DMS 273 treated with DMSO at 0.1 percent for 48 hours (cell line): ENCODE measurements at places on chromosomes 3 and 15.

DNA sequence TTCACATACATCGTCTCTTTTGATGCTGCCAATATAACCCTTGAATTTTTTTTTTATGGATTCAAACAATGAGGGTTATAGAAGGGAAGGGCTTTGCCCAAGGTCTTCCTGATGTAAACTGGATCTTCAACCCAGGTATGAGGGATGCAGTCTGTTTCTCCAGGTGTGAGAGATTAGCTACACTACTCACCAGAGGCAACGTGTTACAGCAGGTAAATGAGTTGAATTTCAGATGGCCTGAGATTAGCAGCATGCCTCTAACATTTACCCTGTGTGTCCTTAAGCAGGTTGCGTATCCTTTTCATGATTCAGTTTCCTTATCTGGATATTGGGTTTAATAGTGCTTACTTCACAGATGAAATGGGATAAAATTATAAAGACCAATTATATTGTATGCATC lies 1.9 kb downstream of the RTP4 start:
- no peak for DNase-seq

DNA sequence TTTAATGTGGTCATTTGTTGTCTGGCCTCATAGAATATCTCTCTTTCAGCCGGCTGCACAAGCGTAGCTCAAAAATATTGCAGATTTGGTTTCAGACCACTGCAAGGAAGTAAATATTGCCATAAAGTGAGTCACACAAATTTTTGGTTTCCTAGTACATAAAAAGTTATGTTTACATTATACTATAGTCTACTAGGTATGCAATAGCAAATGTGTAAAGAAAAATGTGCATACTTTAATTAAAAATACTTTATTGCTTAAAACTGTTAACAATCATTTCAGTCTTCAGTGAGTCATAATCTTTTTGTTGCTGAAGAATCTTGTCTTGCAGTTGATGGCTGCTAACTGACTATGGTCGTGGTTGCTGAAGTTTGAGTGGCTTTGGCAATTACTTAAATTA lies 425.1 kb upstream of the ROBO1 start:
- no peak for DNase-seq

DNA sequence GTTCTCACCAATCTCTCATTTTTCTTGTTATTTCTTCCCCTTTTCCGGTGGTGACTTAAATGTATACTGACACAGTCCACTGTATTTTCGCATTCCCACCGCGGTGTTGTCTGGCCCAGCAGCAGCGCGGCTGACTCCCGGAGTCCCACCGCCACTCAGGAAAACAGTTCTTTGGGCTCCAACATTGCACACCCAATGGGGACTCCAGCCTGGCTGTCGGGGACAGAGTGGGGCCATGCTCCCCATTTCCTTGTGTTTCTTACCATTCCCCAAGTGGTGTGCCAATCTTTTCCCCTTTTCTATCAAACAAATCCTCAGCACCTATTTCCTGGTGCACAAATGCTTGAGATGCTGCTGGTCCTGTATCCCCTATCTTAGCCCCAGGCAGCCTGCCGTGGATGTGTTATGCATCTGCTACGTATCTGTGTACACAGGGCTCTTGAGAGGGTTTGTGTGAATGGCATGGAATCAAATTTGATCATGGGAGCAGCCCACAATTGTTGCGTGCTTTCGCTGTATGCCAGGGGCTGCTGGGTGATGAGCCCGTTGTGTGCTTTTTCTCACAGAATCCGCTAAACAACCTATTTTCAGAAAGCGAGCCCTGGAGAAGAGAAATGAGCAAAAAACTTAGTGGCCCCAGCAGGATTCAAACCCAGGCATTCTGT lies 219.1 kb upstream of the RGMA start:
- no peak for DNase-seq

GRCh38 chr3:178382449-178383061 lies 153.7 kb upstream of the KCNMB2 start:
- DNase-seq, result no peak

DNA sequence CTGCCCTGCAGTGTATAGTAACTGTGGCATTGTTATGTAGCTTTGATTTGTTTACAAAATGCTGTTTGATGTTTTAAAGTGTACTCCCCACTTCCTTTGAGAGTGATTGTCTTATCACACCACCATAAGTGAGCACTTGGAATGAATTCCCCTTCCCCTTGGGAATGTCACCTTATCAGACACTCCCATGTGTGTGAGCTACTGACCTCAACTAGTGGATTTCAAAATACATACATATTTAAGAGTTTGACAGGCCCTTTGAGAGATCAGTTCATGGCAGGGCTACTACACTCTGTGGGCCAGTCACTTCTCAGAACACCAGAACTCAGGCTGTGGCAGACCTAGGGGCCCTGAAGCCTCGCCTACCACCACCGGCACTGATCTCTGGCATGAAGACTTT lies 547.6 kb downstream of the NR2F2 start:
- DNase-seq, result no peak

GRCh38 chr3:190166948-190167347 lies 46.3 kb upstream of the P3H2 start:
- no peak for DNase-seq

- DNase-seq, result no peak
These were observed 4.6 kb downstream of the SKOR1 start for GRCh38 chr15:67829647-67830504.

GRCh38 chr15:57572468-57572867 lies 19.2 kb upstream of the MYZAP start:
- DNase-seq, result no peak

GRCh38 chr3:62332835-62333244 lies 40.5 kb downstream of the FEZF2 start:
- DNase-seq, result no peak

DNA sequence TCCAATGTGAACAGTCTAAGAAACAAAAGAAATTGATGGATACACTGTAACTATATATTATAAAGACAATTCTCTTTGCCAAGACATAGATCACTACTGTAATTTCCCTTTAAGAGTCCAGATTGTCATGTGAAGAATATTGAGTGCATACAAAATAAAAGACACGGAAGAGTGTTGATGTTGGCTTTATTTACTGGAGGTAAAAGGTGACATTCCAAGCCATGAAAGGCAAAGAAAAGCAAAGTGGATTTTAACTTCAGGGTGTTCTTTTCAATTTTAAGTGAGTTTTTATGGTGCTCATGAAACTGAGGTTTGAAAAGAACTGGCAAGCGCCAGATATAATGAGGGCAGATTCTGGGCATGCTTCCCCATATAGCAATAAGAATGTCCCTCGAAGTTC lies 529.3 kb downstream of the MECOM start:
- DNase-seq, result no peak

GRCh38 chr15:48954538-48954937 lies 9.2 kb downstream of the SHC4 start:
- DNase-seq, result no peak

DNA sequence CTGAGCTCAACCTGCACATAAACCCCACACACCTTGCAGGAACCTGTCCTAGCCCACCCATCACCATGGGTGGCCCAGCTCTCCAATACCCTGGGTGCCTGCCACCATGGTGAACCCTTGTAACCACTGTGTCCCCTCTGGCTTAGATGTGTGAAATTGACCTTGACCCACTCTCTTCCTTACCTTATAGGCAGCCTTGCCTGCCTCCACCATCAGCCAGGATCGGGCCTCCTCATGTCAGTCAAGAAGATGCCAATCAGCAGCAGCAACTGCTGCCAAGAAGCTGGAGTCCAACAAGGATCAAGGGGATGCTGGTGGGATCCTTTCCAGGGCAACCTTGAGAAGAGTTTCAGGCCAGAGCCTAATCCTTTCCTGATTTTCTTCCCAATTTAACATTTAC lies 8.8 kb upstream of the CYP11A1 start:
- no peak for DNase-seq

GRCh38 chr3:182212479-182213076 lies 500.9 kb downstream of the SOX2 start:
- DNase-seq, result peak; percentile 79

DNA sequence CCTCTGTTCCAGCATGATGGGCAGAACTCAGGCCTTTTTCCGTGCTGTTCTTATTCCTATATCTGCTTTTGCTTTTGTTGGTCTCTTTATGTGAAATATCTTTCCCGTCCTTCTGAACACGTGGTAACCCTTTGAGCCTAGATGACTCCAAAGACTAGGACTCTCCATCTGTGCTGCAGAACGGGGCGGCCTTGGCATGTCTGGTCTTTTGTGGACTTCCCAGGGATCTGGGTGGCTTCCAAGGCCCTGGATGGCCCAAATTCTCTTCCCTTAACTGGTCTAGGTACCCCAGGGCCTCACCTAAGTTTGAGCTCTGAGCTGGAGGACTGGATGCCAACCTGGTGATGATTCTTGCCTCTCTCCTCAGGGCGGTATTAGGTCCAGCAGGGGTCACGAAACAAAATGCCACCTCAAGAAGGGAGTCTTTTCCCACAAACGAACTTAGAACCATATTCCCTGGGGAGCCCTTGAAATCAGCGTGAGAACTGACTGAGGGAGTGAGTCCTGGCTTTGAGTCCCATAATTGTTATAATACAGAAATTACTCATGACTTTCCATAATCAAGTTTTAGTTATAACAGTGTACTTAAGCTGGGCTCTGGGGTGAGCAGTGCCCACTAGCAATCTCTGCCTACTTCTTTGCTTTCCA lies 13.8 kb downstream of the TLNRD1 start:
- DNase-seq, result no peak

- no peak for DNase-seq
These were observed 23.1 kb downstream of the PLXNB1 start for GRCh38 chr3:48406443-48407431.

DNA sequence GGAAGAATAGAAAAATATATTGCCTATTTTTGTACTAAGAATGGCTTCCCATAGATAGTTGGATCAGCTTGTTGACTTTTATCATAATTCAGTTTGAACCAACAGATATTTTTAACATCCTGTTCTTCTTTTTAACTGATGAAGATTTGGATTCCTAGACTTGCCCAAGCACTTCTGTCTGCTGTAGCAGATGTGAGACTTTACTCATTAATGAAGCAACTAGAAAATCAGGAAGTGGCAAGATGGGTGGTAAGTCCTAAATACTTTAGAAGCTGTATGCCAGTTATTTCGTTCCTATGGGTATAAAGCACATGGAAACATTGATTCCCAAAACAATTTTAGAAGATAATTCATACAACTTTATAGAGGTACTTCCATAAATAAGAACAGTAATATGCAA lies 8.4 kb downstream of the PIGB start:
- DNase-seq, result no peak
